ENCODE measurements at places on chromosomes 1 and 21. TPM values are rescaled to one million over a fixed set of nuclear protein-coding genes. Genes with fewer than 3 reads are reported as not detected.

The HCN3 gene
- 4.6 TPM for total RNA-seq

The TRABD2B gene
- 4.0 TPM for total RNA-seq

The USF1 gene
- 49.0 TPM for total RNA-seq

The SPRR1A gene
- total RNA-seq, result not detected

The SYF2 gene
- total RNA-seq, result 35.6 TPM

The TSHB gene
- total RNA-seq, result not detected

The SYT14 gene
- 0.05 TPM for total RNA-seq

The PLCH2 gene
- 0.40 TPM for total RNA-seq

The PERM1 gene
- total RNA-seq, result 0.11 TPM

The RXFP4 gene
- total RNA-seq, result not detected

The XCL2 gene
- not detected for total RNA-seq

The BATF3 gene
- total RNA-seq, result 32.8 TPM

The CDA gene
- total RNA-seq, result 43.7 TPM

The LYPD8 gene
- total RNA-seq, result 0.11 TPM

The NENF gene
- 145 TPM for total RNA-seq

The CRABP2 gene
- 10.2 TPM for total RNA-seq

The ABCB10 gene
- total RNA-seq, result 21.5 TPM

The DUSP23 gene
- 87.3 TPM for total RNA-seq

Data from A549 treated with AZD2906 at 1 μM for 4 hours (cell line).